ENCODE measurements at places on chromosomes 6 and 20.

GRCh38 chr20:31568773-31569162 lies 36.3 kb upstream of the ID1 start:
- DNase-seq: peak; percentile 55

DNA sequence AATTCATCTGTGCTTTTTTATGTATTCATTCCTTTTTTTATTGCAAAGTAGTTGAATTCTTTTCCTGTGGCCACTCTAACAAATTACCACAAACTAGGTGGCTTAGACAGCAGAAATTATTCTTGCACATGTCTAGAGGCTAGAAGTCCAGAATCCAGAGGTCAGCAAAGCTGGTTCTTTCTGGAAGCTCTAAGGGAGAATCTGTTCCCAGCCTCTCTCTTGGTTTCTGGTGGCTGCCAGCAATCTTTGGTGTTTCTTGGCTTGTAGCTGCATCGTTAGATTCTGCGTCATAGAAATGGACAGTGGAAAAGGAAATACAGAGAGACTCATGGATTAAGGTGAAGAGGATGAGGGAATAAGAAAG lies 39.3 kb downstream of the GSTA2 start:
- DNase-seq: no peak

DNA sequence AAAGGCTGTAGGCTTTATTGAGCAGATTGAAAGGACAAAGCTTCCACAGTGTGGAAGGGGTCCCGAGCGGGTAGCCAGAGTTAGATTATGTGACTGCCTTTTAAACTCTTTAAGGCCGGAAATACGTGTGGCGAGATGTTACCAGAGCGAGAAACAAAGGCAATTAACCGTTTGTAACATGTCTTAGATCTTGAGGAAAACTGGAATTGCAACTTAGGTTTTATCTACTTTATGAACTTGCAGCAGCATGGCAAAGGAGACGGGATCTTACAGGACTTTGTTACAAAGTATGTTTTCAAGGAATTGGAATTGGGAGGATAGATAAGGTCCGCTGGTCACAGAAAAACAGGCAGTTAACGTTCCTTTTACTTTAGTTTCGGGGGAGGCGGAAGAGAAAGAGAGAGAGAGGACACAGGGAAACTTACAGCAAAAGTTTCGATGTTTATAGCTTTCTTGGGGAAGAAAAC lies 594.7 kb upstream of the ADGRB3 start:
- DNase-seq: peak; percentile 52

DNA sequence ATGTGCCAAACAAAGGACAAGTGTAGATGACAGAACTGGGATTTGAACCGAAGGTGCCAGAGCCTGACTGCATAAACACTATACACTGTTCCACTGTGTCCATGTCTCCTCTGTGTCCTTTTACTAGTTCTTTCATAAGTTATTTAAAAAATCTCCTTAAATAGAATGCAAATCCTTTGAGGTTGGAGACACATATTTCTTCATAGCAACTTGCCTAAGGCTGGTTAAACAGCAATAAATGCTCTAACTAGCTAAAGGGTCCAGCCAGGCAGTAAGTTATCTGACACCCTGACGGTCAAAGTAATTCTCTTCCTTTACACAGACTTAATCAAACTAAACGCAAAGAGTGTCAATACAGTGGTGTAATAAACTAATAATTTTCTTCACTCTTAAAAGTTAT lies 76.2 kb upstream of the TRAF3IP2 start:
- no peak for DNase-seq

DNA sequence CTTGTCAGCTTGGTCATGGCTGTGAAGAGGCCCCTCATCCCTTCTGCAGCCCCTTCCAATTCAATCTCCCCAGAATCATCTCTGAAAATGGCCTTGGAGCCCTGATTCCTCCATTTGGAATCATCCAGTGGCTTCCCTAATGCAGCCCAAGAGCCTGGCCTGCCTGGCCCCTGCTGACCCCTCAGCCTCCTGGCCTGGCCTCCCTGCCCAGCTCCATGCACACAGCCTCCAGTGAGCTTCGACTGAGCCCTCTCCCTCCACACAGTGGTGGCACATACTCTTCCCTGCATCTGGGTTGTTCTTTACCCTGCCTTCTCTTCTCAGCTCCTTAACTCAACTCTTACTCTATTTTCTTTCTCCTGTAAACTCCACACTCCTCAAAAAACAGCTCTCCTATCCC lies 120.9 kb downstream of the ANKRD60 start:
- no peak for DNase-seq

- no peak for DNase-seq
These were observed 749 bp downstream of the FRK start for GRCh38 chr6:116059713-116060571.

DNA sequence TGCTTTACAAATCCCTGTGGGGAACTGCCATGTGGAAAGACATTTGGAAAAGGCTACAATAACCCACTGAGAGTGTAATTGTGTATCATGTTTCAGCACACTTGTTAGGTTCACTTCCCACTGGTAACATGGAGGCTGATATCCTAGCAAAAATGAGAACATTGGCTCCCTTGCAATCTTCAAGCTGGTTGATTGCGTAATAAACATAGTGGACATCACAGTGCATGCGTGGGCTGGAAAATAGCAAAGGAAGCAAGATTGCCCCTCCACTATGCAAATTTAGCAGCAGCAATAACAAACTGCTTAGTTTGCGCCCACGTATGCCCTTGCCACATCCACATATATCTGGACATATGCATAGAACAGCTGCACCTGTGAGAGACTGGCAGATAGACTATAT lies 410.2 kb downstream of the MEI4 start:
- DNase-seq: no peak
